ENCODE measurements at places on chromosomes 6 and 20. TPM values are rescaled to one million over a fixed set of nuclear protein-coding genes. Genes with fewer than 3 reads are reported as not detected.

Gene THEMIS
- total RNA-seq: 1.6 TPM

Gene MUC21
- total RNA-seq: not detected

Gene C6orf15
- not detected for total RNA-seq

Gene CASS4
- total RNA-seq: 0.22 TPM

DNA sequence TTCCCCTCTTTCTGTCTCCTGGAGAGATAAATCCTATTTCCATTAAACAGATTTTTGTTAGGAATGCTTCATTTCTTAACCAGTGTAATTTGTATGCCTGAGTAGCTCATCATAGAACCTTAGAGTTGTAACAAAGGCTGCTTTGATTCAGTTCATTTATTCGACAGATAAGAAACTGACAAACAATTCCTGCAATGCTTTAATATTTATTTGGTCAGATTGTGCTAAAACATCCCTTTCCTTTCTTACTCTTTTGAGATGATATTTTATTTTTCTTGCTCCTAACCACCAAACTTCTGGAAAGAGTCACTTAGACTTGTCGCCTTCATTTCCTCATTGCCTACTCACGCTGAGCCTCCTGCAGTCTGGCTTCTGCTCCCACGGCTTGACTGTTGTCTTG is 89.0 kb upstream of the SUPT3H start:
- no peak overlapping the region for H3K27ac ChIP-seq
- DNase-seq: no peak
- H3K27me3 ChIP-seq: no peaks in the 10 kb centered on the region

- H3K4me3 ChIP-seq: no peak overlapping the region
- peaks cover 29% of the 10 kb centered on the region for H3K4me1 ChIP-seq
- no peaks in the 10 kb centered on the region for H3K36me3 ChIP-seq
- DNase-seq: no peak
- H3K27ac ChIP-seq: peak overlapping the region; percentile 58
Observed at GRCh38 chr6:137792160-137793033, 74.7 kb upstream of the TNFAIP3 start.

DNA sequence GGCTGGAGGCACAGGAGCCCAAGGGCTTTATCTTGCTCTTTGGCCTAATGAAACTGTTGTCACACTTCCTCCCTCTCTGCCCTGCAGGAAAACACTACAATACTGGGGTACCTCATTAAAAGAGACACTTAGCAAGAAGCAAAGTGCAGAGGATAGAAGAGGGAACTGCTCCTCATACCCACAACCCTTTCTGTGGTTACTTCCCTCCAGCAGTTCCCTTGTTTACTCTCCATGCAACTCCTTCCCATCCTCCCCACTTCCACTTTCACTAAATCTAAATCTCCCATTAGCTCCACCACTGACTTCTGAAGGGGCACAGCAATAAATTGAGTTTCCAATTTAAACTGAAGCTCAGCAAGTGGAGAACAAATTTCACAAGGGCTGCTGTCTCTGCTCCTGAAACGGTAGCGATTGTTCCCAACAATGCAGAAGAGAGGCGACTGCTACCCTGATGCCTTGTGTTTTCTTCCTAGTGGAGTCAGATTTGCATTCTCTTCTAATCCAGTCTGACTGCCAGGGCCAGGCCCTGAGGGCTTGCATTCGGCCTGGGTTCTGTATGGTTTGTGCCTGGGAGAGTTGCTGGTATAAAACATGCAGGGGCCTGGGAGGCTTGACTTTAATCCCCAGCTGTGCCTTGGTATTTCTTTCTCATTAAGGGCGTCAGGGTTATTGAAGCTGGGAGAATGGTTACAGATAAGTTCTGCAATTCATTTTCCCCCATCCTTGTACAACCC is 454.7 kb downstream of the TFAP2B start:
- no peaks in the 10 kb centered on the region for H3K27me3 ChIP-seq
- no peak for DNase-seq
- H3K27ac ChIP-seq: no peak overlapping the region
- no peaks in the 10 kb centered on the region for H3K4me1 ChIP-seq
- H3K36me3 ChIP-seq: no peaks in the 10 kb centered on the region

DNA sequence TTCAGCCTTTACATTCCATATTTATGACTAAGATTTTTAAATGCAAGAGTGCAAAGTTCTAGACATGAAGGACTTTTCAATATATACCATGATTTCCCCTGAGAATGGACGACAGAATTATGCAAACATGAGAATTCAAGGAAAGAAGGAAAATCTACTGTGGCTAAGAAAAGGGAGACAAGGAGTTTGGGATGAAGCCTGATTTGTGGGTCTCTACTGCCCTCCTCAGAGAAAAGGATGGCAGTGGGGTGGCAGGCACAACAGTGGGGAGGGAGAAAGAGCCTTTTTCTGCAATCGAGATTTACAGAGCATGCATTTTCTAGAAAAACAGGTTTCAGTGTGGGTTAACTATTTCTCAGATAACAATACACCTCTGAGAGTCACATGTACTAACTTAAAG is 466.9 kb upstream of the NRSN1 start:
- no peak overlapping the region for H3K4me3 ChIP-seq
- H3K27me3 ChIP-seq: no peaks in the 10 kb centered on the region
- no peaks in the 10 kb centered on the region for H3K4me1 ChIP-seq

GRCh38 chr6:108896111-108896661 is 48.0 kb downstream of the ARMC2 start:
- H3K27me3 ChIP-seq: no peaks in the 10 kb centered on the region
- no peaks in the 10 kb centered on the region for H3K36me3 ChIP-seq
- H3K27ac ChIP-seq: no peak overlapping the region
- no peak overlapping the region for H3K4me3 ChIP-seq
- DNase-seq: no peak
- H3K4me1 ChIP-seq: no peaks in the 10 kb centered on the region

GRCh38 chr6:142697922-142698321 is 247.1 kb downstream of the HIVEP2 start:
- DNase-seq: no peak
- no peaks in the 10 kb centered on the region for H3K4me1 ChIP-seq
- H3K4me3 ChIP-seq: no peak overlapping the region
- H3K27ac ChIP-seq: no peak overlapping the region
- H3K27me3 ChIP-seq: no peaks in the 10 kb centered on the region
- no peaks in the 10 kb centered on the region for H3K36me3 ChIP-seq

DNA sequence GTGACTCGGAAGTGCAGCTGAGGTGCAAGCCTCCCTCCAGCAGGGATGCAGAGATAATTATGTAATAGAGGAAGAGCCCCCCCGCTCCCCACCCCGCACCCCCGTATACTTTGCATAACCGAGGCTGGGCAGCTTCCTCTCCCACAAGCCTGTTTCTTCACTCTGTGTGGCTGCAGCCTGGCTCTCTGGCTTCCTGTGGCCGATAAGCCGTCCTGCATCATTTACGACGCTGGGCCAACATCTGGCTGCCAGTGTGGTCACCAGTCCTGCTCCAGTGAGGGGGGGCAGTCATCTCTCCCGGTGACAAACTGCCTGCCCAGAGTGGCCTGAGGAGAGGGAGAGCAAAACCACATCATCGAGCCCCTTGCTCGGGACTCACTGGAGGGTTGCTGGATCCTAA is 59.2 kb downstream of the RBM38 start:
- no peak overlapping the region for H3K27ac ChIP-seq
- H3K36me3 ChIP-seq: no peaks in the 10 kb centered on the region
- H3K4me3 ChIP-seq: no peak overlapping the region
- H3K4me1 ChIP-seq: no peaks in the 10 kb centered on the region

DNA sequence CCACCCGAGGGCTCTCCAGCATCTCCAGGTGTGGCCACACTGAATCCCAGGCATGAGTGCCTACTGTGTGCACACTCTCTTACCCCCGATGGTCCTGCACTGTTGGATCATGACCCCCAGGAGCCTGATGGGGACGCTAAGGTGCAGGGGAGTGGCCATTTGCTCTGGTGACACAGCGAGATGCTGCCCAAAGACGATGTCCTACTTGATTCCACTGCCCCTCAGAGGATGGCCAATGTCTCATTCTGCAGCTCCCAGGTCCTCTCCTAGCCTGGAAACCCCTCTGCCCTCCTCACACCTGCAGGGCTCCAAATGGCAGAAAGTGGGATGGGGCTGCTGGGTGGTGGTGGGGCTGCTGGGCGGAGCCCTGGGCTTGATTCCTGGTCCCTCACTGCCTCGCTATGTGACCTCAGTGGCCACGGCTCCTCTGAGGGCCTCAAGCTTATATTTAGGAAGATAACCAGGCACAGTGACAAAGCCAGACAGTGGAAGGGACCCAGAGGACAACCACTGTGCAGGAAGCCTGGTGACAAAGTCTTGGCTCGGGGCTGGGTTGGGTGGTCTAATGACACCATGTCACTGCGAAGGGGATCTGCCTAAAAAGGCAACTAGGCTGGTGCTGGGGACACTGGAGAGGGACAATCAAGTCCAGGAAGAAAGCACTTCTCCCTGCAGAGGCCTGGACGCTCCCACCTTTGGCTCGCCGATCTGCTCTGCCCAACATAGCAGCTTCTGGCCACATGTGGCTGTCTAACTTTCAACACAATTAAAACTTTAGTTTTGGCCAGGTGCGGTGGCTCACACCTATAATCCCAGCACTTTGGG is 28.4 kb downstream of the TGM2 start:
- H3K27ac ChIP-seq: no peak overlapping the region
- H3K27me3 ChIP-seq: no peaks in the 10 kb centered on the region
- H3K36me3 ChIP-seq: no peaks in the 10 kb centered on the region
- H3K4me1 ChIP-seq: peaks cover 13% of the 10 kb centered on the region
- no peak overlapping the region for H3K4me3 ChIP-seq

GRCh38 chr6:15288856-15289255 is 43.0 kb downstream of the JARID2 start:
- H3K36me3 ChIP-seq: no peaks in the 10 kb centered on the region
- H3K27ac ChIP-seq: no peak overlapping the region
- DNase-seq: no peak
- no peaks in the 10 kb centered on the region for H3K27me3 ChIP-seq
- no peak overlapping the region for H3K4me3 ChIP-seq
- H3K4me1 ChIP-seq: peaks cover 5% of the 10 kb centered on the region

DNA sequence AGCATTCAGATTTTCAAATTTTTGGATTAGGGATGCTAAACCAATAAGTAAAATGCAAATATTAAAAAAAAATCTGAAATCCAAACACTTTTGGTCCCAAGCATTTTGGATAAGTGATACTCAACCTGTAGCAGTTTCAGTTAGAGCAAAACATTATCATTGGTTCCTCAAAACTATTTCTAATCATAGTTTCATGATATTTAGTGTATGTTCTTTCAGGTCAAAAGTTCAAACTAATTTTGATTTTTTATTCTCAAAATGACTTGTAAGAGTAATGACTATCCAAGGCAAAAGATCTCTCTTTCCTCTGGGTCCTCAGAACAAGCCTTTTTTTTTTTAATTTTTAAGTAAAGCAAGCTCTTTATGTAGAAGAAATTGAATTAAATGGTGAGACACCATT is 64.0 kb upstream of the TFB1M start:
- no peak overlapping the region for H3K27ac ChIP-seq
- H3K4me3 ChIP-seq: no peak overlapping the region
- H3K4me1 ChIP-seq: no peaks in the 10 kb centered on the region
- no peaks in the 10 kb centered on the region for H3K27me3 ChIP-seq
- H3K36me3 ChIP-seq: no peaks in the 10 kb centered on the region

DNA sequence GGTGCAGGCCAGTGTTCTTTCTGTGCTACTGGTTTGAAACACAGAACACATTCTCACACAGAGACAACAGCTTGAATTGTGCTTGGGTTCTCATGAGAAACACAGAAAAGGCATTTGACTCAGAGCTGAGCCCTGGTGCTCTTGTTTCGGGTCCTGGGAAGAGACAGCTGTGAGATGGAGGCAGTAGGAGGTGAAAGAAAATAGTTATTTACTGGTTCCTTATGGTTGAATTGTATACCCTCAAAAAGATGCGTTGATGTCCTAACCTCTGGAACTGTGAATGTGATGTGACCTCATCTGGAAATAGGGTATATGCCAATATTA is 87.1 kb upstream of the RPS6KA2 start:
- no peaks in the 10 kb centered on the region for H3K27me3 ChIP-seq
- H3K36me3 ChIP-seq: no peaks in the 10 kb centered on the region
- no peaks in the 10 kb centered on the region for H3K4me1 ChIP-seq
- no peak for DNase-seq

DNA sequence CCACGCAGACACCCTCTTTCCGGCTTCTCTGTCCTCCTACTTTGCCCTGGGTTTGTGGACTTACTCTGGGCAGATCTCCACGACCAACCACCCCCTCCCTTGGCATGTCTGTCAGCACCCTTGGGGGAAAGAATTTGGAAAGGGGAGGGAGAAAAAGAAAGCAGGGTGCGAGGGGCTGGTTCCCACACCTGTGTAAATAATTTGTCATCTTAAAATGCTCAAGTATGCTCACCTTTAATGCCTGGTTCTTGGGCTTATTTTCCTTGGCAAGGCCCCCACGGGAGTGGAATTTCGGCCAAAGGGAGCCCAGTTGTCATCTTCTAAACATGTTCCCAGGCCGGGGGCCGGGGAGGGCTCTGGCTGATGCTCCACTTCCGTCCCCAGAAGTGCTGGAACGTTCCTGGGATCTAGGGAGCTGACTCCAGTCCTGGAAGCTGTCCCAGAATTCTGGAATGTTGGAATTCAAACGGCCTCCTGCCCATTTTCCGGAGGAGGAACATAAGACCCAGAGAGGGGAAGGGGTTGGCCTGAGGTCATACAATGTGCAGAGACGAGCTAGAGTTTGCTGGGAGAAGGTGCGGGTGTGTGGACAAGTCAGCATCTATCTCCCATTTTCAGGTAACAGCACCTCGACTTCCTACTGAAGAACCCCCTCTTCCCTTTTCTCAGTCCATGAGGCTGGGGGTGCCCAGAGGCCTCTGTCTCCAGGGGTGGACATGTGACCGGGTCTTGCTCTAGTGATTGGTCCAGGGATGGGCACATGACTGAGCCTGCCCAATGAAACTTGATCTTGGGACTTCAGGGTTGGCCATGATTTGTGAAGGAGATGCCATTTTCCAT is 122.3 kb downstream of the CEBPB start:
- H3K4me1 ChIP-seq: peaks cover 44% of the 10 kb centered on the region
- no peaks in the 10 kb centered on the region for H3K27me3 ChIP-seq
- H3K36me3 ChIP-seq: no peaks in the 10 kb centered on the region
- H3K4me3 ChIP-seq: no peak overlapping the region
- H3K27ac ChIP-seq: peak overlapping the region; percentile 14
